ENCODE measurements at places on chromosomes 6 and 20.

GRCh38 chr20:1686151-1686748 is 28.7 kb upstream of the SIRPG start:
- no peak for DNase-seq

DNA sequence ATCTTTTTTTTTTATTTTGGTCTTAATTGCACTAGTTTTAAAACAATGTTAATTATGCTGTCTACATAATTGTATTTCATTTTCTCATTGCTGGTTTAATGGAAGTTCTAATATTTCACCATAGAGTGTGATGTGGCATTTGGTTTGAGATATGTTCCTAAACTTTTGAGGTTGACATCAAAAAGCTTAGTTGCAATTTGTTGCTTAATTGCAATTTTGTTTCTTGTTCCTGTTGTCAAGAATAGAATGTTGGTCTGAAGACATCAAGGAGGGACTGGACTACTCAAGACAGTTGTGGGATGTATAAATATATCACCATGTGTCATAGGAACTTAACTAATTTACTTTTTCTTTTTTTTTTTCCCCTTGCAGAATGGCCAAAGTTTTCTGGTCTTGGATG is 12.5 kb downstream of the HSF2 start:
- no peak for DNase-seq

DNA sequence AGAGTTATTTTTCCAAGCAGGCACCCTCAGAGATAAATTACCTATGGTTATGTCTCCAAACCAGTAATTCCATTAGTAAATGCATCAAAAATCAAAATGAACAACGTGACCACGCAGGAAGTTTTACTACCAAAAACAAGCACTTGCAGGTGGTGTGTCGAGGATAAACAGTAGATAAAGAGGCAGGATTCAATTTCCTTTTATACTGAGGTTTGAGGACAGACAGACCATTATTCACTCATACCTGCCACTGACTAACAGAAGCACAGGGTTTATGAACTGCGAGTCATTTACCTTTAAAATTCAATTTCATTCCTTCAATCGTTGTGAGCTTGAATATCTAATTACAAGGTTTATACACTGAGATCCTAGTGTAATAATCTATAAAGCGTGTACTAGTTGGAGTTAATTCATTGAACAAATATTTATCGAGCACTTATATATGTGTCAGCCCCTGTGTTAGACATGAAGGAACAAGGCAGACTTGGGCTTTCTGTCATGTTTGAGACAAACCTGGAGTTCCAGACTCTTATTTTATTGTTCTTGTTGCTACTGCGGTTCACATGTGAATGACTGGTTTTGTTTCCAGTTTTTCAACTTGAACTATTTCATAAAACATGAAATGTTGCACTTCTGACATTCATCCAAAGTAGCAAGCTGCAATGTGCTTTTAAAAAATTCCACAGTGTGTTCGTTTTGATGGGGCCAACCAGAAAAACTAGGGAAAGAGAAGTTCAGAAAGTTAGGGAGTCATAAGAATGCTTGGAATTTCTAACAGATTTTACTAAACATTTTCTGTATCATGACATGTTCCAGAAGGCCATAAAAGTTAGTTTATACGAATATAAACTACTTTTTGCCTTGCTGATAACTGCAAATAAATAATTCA is 205.6 kb downstream of the UST start:
- no peak for DNase-seq

GRCh38 chr6:137291441-137291840 is 72.3 kb upstream of the IFNGR1 start:
- DNase-seq, result peak; percentile 55

DNA sequence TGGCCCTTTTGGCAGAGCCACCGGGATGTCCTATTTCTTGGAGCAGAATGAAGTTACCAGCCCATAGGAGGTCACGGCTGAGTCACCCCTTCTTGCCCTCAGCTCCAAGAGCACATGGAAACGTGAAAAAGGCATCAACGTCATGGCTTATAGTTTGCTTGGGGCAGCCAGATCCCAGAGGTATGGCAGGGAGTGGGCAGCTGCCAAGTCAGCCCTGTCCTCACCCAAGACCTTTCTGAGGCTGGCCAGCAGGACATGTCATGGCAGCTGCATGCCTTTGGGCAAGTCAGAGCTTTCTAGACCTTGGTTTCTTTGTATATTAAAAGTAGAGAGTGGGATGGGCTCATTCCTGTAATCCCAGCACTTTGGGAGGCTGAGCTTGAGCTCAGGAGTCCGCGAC is 8.2 kb upstream of the MDFI start:
- no peak for DNase-seq

GRCh38 chr6:87668013-87668412 is 34.0 kb downstream of the AKIRIN2 start:
- DNase-seq, result no peak

GRCh38 chr6:3782876-3783832 is 31.6 kb upstream of the PXDC1 start:
- no peak for DNase-seq

DNA sequence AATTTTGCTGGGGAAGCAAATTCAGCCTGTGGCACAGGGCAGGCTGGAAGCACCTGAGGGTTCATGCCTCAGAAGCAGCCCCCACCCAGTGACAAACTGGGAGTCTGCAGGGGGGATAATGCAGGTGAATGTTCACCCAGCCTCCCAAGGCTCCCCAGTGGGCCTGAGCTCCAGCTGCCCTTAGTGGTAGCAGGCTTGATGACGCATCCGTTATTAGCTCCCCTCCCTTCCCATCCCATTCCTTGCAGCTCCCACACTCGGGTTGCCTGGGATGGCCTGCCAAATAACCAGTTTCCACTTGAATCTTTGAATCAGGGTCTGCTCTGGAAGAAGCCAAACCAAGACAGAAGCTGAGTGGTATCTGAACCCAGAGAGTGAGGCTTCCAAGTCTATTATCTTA is 15.8 kb downstream of the KCNK15 start:
- DNase-seq, result no peak

- peak; percentile 94 for DNase-seq
These were observed 56.0 kb upstream of the DDR1 start for GRCh38 chr6:30828027-30828962.

DNA sequence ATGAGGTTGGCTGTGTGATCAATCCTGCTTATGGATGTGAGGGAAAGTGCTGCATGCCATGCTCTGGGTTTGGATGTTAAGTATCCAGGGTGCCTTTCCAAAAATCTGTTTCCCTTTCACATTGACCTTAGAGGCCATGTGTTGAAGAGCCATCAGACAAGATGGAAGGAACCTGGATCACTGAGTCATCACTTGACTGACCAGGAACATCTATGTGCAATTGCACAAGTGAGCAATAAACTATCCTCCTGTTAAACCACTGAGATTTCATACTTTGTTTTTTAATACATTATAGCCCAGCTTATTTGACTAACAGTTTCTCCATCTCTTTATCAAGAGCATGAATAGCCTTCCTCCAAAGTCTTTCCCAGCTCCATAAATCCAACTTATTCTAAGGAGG is 17.8 kb upstream of the TMEM14A start:
- DNase-seq, result no peak

DNA sequence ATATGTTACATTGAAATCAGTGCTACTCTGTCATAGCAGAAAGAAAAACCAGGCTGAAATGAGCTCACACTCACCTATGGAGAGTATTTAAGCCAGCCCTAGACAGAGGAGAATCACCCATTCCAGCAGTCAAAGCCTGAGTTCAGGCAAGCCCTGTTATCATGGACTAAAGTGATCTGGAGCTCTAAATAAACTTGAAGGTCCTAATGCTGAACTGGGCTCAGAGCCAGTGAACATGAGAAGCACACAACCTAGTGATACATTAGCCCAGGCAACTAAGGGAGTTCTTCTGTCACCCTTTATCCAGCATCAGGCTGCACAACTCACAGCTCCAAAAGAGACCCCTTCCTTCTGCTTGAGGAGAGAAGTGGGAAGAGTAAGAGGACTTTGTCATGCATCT is 425.0 kb downstream of the COL12A1 start:
- no peak for DNase-seq

- no peak for DNase-seq
These were observed 322.2 kb downstream of the SOX4 start for GRCh38 chr6:21915707-21916260.

GRCh38 chr6:77972334-77972733 is 319.5 kb downstream of the MEI4 start:
- DNase-seq, result no peak

DNA sequence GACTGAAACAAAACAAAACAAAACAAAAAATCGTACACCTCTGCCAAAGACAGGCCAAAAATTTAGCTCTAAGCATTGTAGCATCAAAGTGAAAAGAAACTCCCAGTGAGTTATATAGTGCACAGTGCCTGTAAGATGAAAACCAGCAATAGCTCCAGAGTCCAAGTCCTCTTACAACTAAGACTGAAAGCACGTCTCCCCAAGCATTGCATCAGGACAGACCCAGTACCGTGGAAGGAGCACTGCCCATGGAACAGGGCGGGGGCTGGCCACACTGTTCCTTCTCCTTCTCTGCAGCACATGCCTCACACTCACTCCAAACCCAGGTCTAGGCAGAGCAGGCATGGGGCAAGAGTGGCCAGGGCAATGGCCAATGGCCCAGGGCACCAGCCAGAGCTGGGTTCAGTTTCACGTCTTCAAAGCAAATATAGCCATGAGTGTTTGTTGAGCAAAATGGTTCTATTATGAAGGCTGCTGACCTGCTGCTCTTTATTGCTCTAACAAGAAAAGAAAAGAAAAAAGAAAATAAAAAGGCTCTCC is 72.2 kb upstream of the PBOV1 start:
- no peak for DNase-seq

GRCh38 chr6:34472425-34472824 is 6.5 kb downstream of the PACSIN1 start:
- DNase-seq, result no peak

GRCh38 chr6:35312076-35312800 is 14.6 kb downstream of the DEF6 start:
- no peak for DNase-seq

- DNase-seq, result no peak
These were observed 11.3 kb downstream of the GRIK2 start for GRCh38 chr6:101404775-101405174.

DNA sequence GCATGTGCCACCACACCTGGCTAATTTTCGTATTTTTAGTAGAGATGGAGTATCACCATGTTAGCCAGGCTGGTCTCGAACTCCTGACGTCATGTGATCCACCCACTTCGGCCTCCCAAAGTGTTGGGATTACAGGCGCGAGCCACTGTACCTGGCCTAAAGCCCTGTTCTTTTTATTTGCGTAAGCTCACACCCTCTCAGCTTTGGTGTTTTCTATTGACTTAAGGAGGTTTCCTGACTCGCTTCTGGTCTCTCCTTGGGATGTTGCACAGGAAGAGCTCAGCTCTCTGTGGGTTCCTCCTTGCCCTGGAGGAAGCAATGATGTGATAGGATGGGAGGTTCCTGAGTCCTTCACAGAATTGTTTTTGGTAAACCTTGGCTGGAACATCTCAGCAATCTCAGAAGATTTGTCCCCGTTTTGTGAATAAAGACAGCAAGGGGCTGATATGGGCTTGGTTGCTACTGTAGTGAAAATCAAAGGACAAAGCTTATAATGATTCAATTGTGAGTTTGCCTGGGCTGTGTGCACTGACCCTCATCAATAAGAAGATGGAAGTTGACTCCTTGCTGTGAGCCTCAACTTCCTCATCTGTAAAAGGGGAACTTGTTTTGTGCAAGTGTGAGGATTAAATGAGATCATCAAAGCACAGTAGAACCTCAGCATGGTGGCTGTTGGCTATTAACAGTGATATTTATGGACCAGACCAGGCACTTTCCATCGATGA is 27.0 kb downstream of the TOX2 start:
- peak; percentile 50 for DNase-seq

DNA sequence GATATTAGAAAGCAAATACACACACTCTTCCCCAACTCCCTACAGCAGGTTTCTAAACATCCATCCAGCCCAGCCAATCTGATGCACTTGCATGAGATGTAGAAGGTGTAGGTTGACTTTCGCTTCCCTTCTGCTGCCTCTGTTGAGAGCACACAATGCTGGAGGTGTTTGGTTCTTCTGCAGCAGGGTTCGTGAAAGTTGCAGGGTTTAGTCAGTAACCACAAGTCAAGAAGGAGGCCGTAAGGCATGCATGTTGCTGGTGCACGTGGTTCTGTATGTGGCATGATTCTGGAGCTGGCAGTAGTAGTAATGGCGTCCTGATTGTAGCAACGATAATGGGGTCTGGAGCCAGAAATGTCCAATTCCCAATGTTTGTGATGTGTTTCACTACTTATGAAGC is 53.0 kb downstream of the DEK start:
- no peak for DNase-seq

- no peak for DNase-seq
These were observed 64.0 kb downstream of the BCKDHB start for GRCh38 chr6:80170433-80170832.

DNA sequence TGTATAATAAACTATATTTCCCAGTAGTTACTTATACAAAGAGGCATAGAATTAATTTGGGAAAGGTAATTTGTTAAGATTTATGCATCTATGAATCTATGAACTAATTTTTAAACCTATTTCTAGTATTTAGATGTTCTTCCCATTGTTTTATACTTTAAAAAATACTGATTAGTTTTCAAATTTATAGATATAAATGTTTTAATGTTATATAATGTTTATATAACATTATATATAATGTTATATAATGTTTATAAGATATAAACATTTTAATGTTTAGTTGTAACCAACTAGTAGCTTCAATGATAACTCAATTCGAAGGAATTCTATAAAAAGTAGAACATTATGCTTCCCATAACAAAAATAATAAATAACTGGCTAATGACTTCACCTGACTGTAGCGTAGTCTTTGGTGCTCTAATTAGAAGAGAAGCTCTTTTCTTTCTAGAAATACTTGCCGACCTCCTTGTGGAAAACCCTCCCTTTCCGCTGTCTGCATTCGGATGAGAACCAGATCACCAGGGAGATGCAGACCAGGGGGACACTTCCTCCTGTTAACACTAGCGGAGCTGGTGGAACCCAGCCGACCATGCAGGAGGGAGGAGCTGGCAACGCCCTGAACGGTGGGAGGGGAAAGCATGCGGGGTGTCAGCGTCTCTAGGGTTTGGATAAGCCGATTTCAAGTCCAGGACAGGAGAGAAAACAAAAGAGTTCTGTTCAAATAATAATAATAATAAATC is 158.4 kb downstream of the OR2B2 start:
- peak; percentile 86 for DNase-seq

DNA sequence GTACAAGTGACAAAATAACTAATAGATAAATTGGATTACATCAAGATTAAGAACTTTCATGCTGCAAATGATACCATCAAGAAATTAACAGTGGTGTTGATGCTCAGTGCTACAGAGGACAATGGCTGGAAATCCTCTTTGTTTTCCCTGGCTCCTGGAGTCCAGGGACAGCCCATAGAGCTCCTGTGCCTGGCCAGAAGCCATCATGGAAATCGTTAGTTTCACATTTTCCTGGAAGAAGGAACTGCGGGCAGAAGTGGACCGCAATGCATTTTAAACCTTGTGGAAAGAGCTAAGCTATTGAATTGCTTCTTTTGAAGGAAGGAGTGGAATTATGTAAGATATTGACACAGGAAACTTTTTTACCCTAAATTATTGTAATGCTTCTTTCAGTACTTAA is 276.0 kb downstream of the GJA1 start:
- no peak for DNase-seq

GRCh38 chr6:9610620-9611415 is 804.1 kb downstream of the TFAP2A start:
- no peak for DNase-seq

- DNase-seq, result no peak
These were observed 1.5 kb downstream of the HM13 start for GRCh38 chr20:31515775-31516107.

- no peak for DNase-seq
These were observed 34.0 kb downstream of the NT5E start for GRCh38 chr6:85483846-85484245.

All from colonic mucosa (tissue), 4 donors.